ENCODE measurements at places on chromosomes 12 and 14. TPM values are rescaled to one million over a fixed set of nuclear protein-coding genes. Genes with fewer than 3 reads are reported as not detected.

DNA sequence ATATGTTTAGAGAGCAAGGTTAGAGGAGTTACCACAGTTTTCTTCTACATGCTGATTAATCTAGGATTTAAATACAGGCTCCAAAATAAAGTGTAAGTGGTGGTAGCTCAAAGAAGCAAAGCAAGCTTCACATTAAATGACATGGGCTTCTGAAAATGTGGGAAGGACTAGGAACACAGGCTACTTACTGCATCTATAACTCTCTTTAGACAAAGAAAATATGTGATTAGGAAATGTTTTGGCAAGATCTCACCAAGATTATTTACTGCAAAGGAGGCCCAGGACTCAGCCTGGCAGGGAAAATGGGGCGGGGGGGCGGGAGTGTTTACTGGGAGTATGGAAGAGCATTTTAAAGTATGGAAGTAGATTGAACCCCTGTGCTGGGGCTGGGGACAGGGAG is 39.4 kb downstream of the ETV6 start:
- no peaks in the 10 kb centered on the region for H3K27me3 ChIP-seq
- H3K27ac ChIP-seq = no peak overlapping the region
- no peaks in the 10 kb centered on the region for H3K36me3 ChIP-seq

DNA sequence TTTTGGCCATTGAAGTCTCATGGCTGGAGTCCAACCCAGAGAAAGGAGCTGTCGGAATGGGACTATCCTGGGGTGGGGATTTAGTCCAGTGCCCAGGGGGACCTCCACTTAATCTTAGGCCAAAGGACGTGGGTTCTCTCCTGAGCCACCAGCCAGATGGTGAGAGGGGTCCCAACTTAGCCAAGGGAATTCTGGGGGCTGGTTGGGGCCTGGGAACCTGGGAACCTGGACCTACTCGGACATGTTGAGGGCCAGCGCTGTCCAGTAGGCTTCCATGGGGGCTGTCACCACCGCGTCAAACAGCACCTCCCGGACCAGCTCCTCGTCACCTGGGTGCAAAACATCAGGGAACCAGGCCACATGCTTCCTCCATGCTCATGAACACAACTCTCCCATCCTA is 33.4 kb downstream of the LRTM2 start:
- H3K27ac ChIP-seq = no peak overlapping the region
- H3K36me3 ChIP-seq = no peaks in the 10 kb centered on the region
- H3K4me1 ChIP-seq = no peaks in the 10 kb centered on the region
- no peaks in the 10 kb centered on the region for H3K27me3 ChIP-seq
- no peak overlapping the region for H3K4me3 ChIP-seq
- DNase-seq = no peak

GRCh38 chr12:124940393-124941169 is 26.1 kb upstream of the UBC start:
- peak overlapping the region; percentile 14 for H3K27ac ChIP-seq
- peak; percentile 80 for DNase-seq
- no peaks in the 10 kb centered on the region for H3K36me3 ChIP-seq
- H3K4me3 ChIP-seq = no peak overlapping the region
- H3K4me1 ChIP-seq = peaks cover 26% of the 10 kb centered on the region

GRCh38 chr12:62512901-62513300 is 46.3 kb downstream of the MON2 start:
- H3K4me3 ChIP-seq = no peak overlapping the region
- no peaks in the 10 kb centered on the region for H3K27me3 ChIP-seq
- no peak overlapping the region for H3K27ac ChIP-seq
- H3K36me3 ChIP-seq = peaks cover 5% of the 10 kb centered on the region

DNA sequence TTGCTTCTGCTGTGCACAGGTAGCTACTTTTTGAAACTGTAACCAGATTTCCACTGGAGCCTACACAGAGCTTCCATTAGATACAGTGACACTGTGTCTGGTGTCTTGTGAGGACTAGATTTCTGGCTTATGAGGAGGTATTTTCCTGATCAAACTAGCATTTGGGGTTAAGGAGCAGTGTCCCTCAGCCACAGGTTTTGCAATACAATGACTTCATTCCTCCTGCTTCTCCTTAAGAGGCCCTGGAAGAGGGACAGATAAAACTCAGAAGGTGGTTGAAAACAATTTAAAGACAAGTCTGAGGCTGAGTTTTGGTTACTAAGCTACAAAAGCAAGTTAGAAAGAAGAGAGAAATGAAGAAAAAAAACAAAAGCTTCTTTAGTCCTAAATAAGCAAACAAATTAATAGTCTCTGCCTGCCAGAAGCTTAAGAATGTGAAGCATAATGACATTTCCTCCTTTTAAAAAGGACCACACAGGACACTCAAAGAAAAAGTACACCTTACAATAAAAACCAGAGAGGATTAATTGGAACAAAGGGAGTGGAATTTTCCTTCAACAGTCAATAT is 53.0 kb downstream of the PKP2 start:
- DNase-seq = no peak
- H3K27me3 ChIP-seq = no peaks in the 10 kb centered on the region
- H3K36me3 ChIP-seq = no peaks in the 10 kb centered on the region
- H3K4me1 ChIP-seq = no peaks in the 10 kb centered on the region
- no peak overlapping the region for H3K4me3 ChIP-seq

- no peaks in the 10 kb centered on the region for H3K4me1 ChIP-seq
- no peaks in the 10 kb centered on the region for H3K27me3 ChIP-seq
- H3K36me3 ChIP-seq = no peaks in the 10 kb centered on the region
These were observed 439.3 kb upstream of the FLRT2 start for GRCh38 chr14:85090681-85091080.

RPGRIP1 gene
- total RNA-seq = not detected

DNA sequence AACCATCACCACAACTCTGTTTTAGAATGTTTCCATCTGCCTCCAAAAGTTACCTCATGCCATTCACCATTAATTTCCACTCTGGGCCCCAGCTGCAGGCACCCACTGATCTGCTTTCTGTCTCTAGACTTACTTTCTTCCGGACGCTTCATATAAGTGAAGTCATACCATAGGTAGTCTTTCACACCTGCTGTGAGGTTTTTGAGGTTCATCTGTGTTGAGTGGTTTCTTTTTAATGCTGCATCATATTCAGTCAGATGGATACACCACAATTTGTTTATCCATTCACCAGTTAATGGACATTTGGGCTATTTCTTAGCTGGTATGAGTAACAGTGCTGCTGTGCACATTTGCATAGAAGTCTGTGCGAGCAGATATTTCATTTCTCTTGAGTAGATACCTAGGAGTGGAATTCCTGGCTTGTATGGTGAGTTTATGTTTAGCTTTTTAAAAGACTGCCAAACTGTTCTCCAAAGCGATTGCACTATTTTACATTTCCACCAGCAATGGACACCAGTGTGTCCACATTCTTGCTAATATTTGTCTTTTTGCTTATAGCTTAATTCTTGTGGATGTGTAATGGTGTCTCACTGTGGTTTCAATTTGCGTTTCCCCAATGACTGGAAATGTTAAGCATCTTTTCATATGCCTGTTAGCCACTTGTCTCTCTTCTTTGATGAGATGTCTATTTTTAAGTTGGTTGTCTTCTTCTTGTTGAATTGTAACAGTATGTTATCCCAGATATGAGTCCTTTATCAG is 48.3 kb downstream of the ZFYVE21 start:
- H3K4me3 ChIP-seq = no peak overlapping the region
- peaks cover 5% of the 10 kb centered on the region for H3K4me1 ChIP-seq

- no peak overlapping the region for H3K4me3 ChIP-seq
- H3K27ac ChIP-seq = no peak overlapping the region
- H3K4me1 ChIP-seq = peaks cover 16% of the 10 kb centered on the region
- H3K36me3 ChIP-seq = no peaks in the 10 kb centered on the region
These were observed 9.2 kb downstream of the SOS2 start for GRCh38 chr14:50222055-50222613.

DNA sequence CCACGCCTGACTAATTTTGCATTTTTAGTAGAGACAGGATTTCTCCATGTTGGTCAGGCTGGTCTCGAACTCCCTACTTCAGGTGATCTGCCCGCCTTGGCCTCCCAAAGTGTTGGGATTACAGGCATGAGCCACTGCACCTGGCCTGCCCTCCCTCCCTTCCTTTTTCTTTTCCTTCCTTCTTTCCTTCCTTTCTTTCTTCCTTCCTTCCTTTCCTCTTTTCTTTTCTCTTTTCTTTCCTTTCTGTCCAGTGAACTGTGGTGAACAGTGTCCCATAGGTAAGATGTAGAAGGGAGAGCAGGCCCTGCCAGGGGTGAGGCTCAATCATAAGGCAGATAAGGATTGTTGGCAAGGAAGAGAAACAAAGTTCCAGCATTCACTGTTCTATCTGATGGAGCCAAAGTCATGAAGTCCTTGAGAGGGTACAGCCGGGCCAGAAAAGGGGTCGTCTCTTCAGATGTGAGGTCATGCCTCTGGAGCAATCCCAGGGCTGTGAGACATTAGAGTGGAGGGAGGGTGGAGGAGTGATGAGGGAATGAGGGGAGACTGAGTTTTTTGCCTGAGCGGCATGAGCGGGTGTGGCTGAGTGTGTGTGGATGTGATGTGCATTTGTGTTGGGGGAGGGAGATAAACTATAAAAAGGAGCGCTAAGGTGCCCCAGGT is 4.2 kb upstream of the MLF2 start:
- peaks cover 3% of the 10 kb centered on the region for H3K4me1 ChIP-seq
- H3K4me3 ChIP-seq = no peak overlapping the region
- no peak for DNase-seq
- no peaks in the 10 kb centered on the region for H3K27me3 ChIP-seq
- no peak overlapping the region for H3K27ac ChIP-seq

NKX2-1 gene
- not detected for total RNA-seq

LALBA gene
- total RNA-seq = not detected

GRCh38 chr14:64889352-64889751 is 9.6 kb upstream of the SPTB start:
- peaks cover 36% of the 10 kb centered on the region for H3K27me3 ChIP-seq
- no peaks in the 10 kb centered on the region for H3K4me1 ChIP-seq
- H3K4me3 ChIP-seq = no peak overlapping the region
- no peak for DNase-seq

TMTC1 gene
- 5.1 TPM for total RNA-seq

RNASE1 gene
- 182 TPM for total RNA-seq

DNA sequence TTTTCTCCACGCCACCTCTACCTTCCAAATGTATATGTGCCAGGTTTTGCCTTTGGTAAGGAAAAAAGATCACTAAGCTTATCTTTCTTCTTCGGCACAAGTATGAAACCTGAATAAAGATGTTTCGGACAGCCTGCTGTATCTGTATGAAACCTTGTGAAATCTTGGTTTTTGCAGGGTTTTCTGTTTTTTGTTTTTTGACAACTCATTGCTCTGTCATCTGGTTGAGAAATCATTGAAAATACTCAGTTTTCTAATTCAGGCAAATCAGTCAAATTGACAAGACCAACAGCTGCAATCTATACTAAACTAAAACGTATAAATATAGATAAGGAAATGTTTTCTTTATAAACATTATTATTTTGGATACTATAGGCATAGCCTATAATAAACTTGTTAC is 63.1 kb upstream of the FGD4 start:
- H3K27me3 ChIP-seq = no peaks in the 10 kb centered on the region
- peaks cover 2% of the 10 kb centered on the region for H3K36me3 ChIP-seq
- H3K27ac ChIP-seq = no peak overlapping the region
- DNase-seq = no peak
- no peak overlapping the region for H3K4me3 ChIP-seq

- H3K4me3 ChIP-seq = no peak overlapping the region
- H3K27ac ChIP-seq = no peak overlapping the region
- DNase-seq = no peak
- no peaks in the 10 kb centered on the region for H3K36me3 ChIP-seq
- H3K27me3 ChIP-seq = peaks cover 5% of the 10 kb centered on the region
- peaks cover 6% of the 10 kb centered on the region for H3K4me1 ChIP-seq
These were observed 68.4 kb upstream of the DLK1 start for GRCh38 chr14:100658181-100658886.

GRCh38 chr12:42789808-42790760 is 200.5 kb upstream of the PRICKLE1 start:
- no peaks in the 10 kb centered on the region for H3K36me3 ChIP-seq
- H3K4me3 ChIP-seq = no peak overlapping the region
- DNase-seq = peak; percentile 24
- peak overlapping the region; percentile 75 for H3K27ac ChIP-seq

DNA sequence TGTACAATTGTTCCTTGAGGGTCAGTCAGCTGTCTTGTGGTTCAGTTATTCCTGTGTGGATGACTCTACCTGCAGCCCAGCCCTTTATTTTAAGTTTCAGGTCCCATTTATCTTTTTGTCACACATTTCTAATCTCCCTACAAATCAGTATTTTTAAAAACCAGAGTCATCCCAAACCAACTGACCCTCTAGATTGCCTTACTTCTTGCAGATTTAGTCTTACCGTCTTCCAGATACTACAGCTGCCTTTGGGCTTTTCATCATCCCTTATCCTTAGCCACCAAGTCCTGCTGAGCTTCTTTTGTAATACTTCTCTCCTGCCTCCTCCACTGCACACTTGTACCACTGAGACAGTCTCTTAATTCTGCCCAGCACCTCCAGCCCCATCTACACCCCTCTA is 54.9 kb downstream of the PRKCH start:
- no peaks in the 10 kb centered on the region for H3K36me3 ChIP-seq
- no peaks in the 10 kb centered on the region for H3K4me1 ChIP-seq
- no peaks in the 10 kb centered on the region for H3K27me3 ChIP-seq
- H3K27ac ChIP-seq = no peak overlapping the region
- DNase-seq = no peak
- H3K4me3 ChIP-seq = no peak overlapping the region

CLEC2A gene
- not detected for total RNA-seq

DNA sequence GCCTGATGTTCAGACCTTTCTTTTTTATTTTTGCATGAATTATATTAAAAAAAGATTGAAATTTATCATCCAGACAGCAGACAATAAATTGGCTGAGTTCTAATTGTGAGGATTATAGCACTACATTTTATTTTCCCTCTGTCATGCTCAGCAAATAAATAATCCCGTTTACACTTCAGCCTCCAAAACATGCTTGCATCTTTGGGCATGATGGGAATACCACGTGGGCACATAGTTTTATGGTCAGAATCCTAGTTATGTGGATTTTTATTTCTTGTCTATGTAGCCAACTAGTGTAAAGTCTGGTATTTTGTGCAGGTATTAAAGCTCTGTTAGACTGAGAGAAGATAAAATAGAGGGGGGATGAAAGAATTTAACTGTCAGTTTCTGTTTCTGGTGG is 276.9 kb upstream of the E2F7 start:
- H3K27ac ChIP-seq = no peak overlapping the region
- H3K4me3 ChIP-seq = no peak overlapping the region
- peaks cover 20% of the 10 kb centered on the region for H3K4me1 ChIP-seq
- H3K36me3 ChIP-seq = no peaks in the 10 kb centered on the region

DNA sequence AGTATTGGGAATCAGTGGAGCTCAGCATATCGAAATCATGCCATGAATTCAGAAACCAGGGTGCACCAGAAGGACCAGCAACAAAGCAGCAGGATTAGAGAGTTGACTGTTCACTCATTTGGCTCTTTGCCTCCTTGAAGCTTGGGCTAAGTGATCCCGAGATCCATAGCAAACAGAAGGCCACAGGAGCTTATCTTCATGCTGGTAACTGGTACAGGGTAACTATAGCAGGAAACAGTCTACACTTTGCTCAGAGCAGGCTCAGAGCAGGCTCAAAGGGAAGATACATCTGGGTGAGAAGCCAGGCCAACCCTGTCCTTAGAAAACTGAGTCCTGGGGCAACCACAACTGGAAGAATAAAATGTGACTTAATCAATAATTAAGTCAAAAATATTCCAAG is 111.1 kb downstream of the GRIN2B start:
- H3K27ac ChIP-seq = no peak overlapping the region
- DNase-seq = no peak
- H3K4me1 ChIP-seq = no peaks in the 10 kb centered on the region
- no peaks in the 10 kb centered on the region for H3K36me3 ChIP-seq
